Kidney (tissue), 22 donors: ENCODE measurements at places on chromosomes 13 and 19. TPM values are rescaled to one million over a fixed set of nuclear protein-coding genes. Genes with fewer than 3 reads are reported as not detected.
A peak's percentile ranks its signal among the peaks of the same experiment; 100 is the strongest.

DNA sequence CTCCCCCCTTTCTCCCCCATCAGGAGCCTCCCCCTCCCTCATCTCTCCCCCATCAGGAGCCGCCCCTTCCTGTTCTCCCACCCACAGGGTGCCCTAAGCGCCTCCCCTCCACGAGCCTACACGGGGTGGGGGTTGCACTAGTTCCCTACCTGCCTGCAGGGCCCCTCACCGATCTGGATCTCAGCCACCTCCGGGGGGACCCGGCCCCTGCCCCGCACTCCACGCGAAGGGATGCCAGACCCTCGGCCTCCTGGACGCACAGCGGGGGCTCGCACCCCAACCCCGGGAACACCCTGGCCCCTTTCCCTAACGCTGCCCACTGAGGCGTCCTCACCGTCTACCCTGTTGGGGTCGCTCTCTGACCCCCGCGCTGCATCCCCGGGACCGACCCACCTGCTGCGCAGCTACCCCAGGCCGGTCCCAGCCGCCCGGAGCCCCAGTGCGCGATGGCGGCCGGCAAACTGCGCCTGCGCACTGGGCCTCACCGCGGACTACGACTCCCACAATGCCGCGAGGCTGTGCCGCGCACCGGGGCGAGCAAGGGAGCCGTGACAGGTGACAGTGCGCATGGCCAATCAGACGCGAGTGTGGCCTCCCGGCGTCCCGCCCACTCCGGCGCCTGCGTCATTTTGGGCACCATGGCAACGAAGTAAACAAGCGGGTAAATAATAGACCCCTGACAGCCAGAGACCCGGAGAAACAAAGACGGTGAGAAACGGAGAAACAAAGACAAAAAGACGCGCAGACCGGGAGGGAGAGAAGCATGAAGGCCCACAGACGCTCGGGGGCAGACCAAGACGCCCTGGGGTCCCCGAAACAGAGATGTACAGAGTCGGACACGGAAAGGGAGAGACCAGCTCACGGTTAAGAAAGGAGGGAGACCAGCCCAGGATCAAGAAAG, at the start of gene ZSCAN18:
Gene ZSCAN18 (minus strand): TSS at position 451 of the 901 bp plus-strand sequence. CDS start 7,964 bp downstream, outside the sequence.
- H3K4me1 ChIP-seq: no peaks in the 10 kb centered on the region
- peak; percentile 99 for DNase-seq
- no peaks in the 10 kb centered on the region for H3K36me3 ChIP-seq
- peak within 1 kb of the TSS; percentile 96 for H3K27ac ChIP-seq
- H3K27me3 ChIP-seq: no peaks in the 10 kb centered on the region

GRCh38 chr19:21463449-21464105, 41.8 kb upstream of the ZNF429 start:
- no peaks in the 10 kb centered on the region for H3K27me3 ChIP-seq
- peak overlapping the region; percentile 43 for H3K4me3 ChIP-seq
- no peaks in the 10 kb centered on the region for H3K4me1 ChIP-seq
- no peaks in the 10 kb centered on the region for H3K36me3 ChIP-seq

- no peaks in the 10 kb centered on the region for H3K4me1 ChIP-seq
- no peaks in the 10 kb centered on the region for H3K36me3 ChIP-seq
- H3K4me3 ChIP-seq: no peak overlapping the region
- no peaks in the 10 kb centered on the region for H3K27me3 ChIP-seq
These were observed 168.3 kb upstream of the SPRY2 start for GRCh38 chr13:80509264-80509663.

GRCh38 chr19:55188625-55189024, 8.5 kb upstream of the SYT5 start:
- H3K4me1 ChIP-seq: no peaks in the 10 kb centered on the region
- H3K4me3 ChIP-seq: no peak overlapping the region
- H3K27ac ChIP-seq: no peak overlapping the region
- no peaks in the 10 kb centered on the region for H3K27me3 ChIP-seq
- DNase-seq: no peak
- H3K36me3 ChIP-seq: no peaks in the 10 kb centered on the region

- H3K27me3 ChIP-seq: no peaks in the 10 kb centered on the region
- no peak overlapping the region for H3K27ac ChIP-seq
- no peaks in the 10 kb centered on the region for H3K36me3 ChIP-seq
- no peaks in the 10 kb centered on the region for H3K4me1 ChIP-seq
- no peak for DNase-seq
These were observed 64.0 kb upstream of the ZNF681 start for GRCh38 chr19:23822735-23823134.

GRCh38 chr13:42524487-42525034, 49.4 kb upstream of the TNFSF11 start:
- peak overlapping the region; percentile 19 for H3K27ac ChIP-seq
- no peak for DNase-seq
- no peaks in the 10 kb centered on the region for H3K27me3 ChIP-seq
- H3K4me3 ChIP-seq: no peak overlapping the region
- H3K4me1 ChIP-seq: no peaks in the 10 kb centered on the region

DNA sequence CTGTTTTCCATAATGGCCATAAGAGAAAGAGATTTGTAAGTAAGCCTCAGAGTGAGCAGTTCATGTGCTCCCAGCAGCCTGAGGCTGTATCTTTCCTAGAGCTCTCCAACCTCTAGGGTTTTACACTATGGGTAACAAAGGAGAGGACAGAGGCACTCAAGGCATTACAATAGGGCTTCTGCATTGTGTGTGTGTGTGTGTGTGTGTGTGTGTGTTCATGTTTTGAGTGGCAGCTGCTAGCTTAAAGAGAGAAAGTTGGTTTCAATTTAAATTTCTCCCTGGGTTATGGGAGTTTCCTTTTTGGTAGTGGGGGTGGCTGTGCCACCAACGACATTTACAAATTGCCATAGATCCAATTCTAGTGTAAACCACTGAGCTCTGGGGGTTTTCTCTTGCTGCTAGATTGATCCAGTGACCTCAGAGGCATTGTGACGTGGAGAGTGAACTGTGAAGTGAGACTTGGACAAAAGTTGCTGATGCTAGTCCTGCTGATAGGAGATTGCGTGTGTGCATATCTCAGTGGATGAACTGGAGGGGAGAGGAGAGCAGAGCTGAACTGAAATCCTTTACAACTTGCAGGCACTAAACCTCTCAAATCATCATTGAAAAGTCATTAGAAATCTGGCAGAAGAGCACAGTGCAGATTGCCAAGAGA, 67.2 kb upstream of the OLFM4 start:
- DNase-seq: no peak
- H3K4me1 ChIP-seq: no peaks in the 10 kb centered on the region
- H3K4me3 ChIP-seq: no peak overlapping the region
- H3K27me3 ChIP-seq: no peaks in the 10 kb centered on the region

DNA sequence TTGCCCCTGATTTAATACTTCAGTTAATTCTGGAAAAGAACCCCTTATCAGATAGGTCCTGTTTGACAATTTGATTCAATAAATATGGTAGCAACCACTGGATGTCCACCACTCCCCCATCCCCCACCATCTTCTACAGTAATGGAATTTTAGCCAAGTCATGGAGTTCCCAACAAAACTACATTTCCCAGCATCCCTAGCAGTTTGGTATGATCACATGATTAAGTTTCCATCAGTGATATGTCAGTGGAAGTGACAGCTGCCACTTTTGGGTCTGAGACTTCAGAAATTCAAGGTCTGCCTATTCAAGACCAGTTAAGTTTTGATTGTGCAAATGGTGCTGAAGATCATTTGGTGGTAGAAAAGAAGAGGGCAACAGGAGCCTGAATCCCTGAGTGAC, 85.5 kb downstream of the CACNA1A start:
- H3K4me1 ChIP-seq: no peaks in the 10 kb centered on the region
- no peak overlapping the region for H3K27ac ChIP-seq
- DNase-seq: no peak
- H3K27me3 ChIP-seq: no peaks in the 10 kb centered on the region

DNA sequence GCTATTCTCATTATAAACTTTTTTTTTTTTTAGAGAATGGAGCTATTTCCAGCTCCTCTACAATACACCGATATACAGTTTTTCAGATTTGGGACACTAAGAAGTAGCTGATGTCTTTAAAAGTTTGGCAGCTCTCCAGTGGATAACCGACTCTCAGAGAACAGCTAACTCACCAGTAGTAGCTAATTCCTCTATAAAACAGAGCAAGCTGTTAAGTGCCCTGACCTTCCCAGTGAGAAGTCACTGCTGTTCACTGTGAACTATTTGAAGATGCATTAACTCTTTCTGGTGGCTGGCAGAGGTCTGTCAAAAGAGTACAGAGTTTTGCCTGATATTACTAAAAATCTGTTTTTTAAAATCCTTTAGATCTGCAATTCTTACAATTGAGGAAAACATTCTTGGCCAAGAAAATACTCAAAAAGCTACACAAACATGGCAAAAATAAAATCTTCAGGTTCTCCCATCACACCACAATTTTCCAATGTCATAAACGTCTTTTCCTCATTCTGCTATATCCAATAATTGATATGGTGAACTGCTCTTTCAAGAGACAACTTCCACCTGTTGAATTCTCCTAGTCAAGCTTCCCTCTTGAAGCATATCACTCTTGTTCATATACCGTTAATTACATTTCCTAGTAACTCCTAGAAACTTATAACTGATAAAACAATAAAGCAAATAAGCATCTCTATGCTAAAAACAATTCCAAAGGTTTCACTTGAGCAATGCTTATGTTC, 44.2 kb downstream of the TBC1D4 start:
- H3K27ac ChIP-seq: no peak overlapping the region
- DNase-seq: no peak
- H3K4me3 ChIP-seq: no peak overlapping the region
- H3K4me1 ChIP-seq: peaks cover 6% of the 10 kb centered on the region

DNA sequence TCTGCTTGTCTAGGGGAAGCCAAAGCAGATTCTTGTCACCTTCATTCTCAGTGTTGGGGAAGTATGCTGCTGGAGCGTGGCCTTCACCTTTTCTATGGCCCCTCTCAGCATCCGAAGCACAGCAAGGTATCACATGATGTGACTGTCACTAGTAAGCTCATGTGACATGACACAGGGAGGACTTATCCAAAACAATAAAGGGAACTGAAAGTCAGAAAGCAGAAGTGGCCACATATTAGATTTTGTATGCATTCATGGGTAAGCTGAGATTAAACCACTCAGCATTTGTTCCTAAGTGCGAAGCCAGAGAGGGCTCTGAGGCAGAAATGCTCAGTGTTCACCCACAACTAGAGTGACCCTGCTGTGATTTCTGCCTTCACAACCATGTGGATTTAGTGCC, 72.8 kb upstream of the PCDH8 start:
- H3K36me3 ChIP-seq: no peaks in the 10 kb centered on the region
- no peak for DNase-seq
- no peak overlapping the region for H3K4me3 ChIP-seq
- no peak overlapping the region for H3K27ac ChIP-seq

- H3K27ac ChIP-seq: no peak overlapping the region
- peak; percentile 48 for DNase-seq
- peaks cover 2% of the 10 kb centered on the region for H3K36me3 ChIP-seq
- peaks cover 4% of the 10 kb centered on the region for H3K4me1 ChIP-seq
- H3K4me3 ChIP-seq: no peak overlapping the region
These were observed 17.9 kb downstream of the TFDP1 start for GRCh38 chr13:113602291-113602988.

DNA sequence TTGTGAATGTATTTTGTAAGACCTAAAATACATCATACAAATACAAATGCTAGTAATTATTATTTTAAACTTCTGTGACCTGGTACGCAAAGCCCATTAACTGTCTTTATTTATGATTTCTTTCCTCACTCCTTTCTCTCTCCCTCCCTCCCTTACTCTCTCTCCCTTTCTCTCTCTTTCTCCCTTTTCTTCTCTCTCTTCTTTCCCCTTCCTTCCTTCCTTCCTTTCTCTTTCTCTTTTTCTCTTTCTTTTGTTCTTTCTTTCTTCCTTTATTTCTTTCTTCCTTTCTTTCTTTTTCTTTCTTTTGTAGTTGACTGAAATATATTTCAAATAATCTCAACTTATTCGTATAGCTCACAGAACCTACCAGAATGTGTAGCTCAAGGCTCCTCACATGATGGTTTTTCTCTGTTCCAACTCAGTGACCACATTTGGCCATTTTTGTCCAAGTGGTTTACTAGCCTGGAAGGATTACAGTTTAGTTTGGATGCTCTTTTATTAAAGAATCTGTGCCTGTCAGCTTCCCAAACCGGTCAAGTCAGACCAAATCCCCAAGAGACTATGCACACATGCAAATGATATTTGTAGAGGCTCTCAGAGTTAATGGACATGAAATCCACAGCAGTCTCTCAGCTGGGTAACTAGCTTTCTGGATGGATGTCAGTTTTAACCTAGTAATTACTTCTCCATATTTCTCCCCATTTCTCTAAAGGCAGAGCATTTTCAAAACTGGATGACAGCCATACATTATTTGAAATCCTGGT, 71.7 kb downstream of the POSTN start:
- H3K4me1 ChIP-seq: no peaks in the 10 kb centered on the region
- no peak for DNase-seq
- no peak overlapping the region for H3K4me3 ChIP-seq
- no peaks in the 10 kb centered on the region for H3K36me3 ChIP-seq
- no peak overlapping the region for H3K27ac ChIP-seq
- H3K27me3 ChIP-seq: no peaks in the 10 kb centered on the region

- H3K27me3 ChIP-seq: no peaks in the 10 kb centered on the region
- H3K4me1 ChIP-seq: no peaks in the 10 kb centered on the region
- no peak overlapping the region for H3K4me3 ChIP-seq
- H3K36me3 ChIP-seq: no peaks in the 10 kb centered on the region
These were observed 244.7 kb downstream of the COL4A1 start for GRCh38 chr13:110062077-110062776.

DNA sequence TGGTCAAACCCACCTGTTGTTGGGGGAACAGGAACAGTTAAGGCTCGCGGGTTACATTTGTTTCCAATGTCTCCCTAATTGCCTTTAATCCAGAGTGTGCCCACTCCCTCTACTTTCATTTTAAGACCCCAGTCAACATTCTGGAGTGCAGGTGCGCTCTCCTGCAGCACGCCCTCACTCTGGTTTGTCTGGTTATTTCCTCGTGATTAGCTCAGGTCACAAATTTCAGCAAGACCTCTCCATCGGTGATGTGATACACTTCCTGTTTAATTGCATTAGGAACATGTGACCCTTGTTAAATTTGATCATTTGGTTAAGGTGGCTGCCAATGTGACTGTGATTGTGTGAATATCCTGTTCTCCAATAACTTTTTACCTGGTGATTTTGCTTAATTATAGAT, 53.0 kb downstream of the TEX29 start:
- H3K27ac ChIP-seq: no peak overlapping the region
- DNase-seq: no peak
- H3K36me3 ChIP-seq: no peaks in the 10 kb centered on the region
- H3K4me3 ChIP-seq: no peak overlapping the region
- no peaks in the 10 kb centered on the region for H3K27me3 ChIP-seq

- H3K4me1 ChIP-seq: no peaks in the 10 kb centered on the region
- no peaks in the 10 kb centered on the region for H3K36me3 ChIP-seq
- no peak overlapping the region for H3K27ac ChIP-seq
These were observed 38.1 kb downstream of the RUBCNL start for GRCh38 chr13:46348961-46349360.

- no peak overlapping the region for H3K27ac ChIP-seq
- H3K4me1 ChIP-seq: no peaks in the 10 kb centered on the region
- no peak overlapping the region for H3K4me3 ChIP-seq
- no peak for DNase-seq
These were observed 11.7 kb downstream of the ZNF66 start for GRCh38 chr19:20787786-20788185.

PGLYRP2 gene
- not detected for total RNA-seq

CBLC gene
- 11.5 TPM for total RNA-seq

CEACAM3 gene
- total RNA-seq: 0.69 TPM

ATCAY gene
- 0.16 TPM for total RNA-seq

TINCR gene
- 0.94 TPM for total RNA-seq

NPAS1 gene
- 0.38 TPM for total RNA-seq

KIR2DL4 gene
- total RNA-seq: 0.25 TPM

IGLON5 gene
- not detected for total RNA-seq

PABPC3 gene
- total RNA-seq: 0.22 TPM

PRKD2 gene
- total RNA-seq: 69.8 TPM

TBXA2R gene
- total RNA-seq: 6.7 TPM

NLRP4 gene
- total RNA-seq: 0.06 TPM

CPB2 gene
- total RNA-seq: not detected

PLIN5 gene
- total RNA-seq: 30.7 TPM

CGB2 gene
- total RNA-seq: not detected
